ENCODE measurements at places on chromosomes 1 and 21. TPM values are rescaled to one million over a fixed set of nuclear protein-coding genes. Genes with fewer than 3 reads are reported as not detected.

CTSS gene
- 109 TPM for total RNA-seq

GRCh38 chr1:160466961-160467360 is 56.1 kb downstream of the SLAMF6 start:
- H3K27ac ChIP-seq = no peak overlapping the region
- DNase-seq = no peak
- no peaks in the 10 kb centered on the region for H3K4me1 ChIP-seq
- no peaks in the 10 kb centered on the region for H3K27me3 ChIP-seq
- H3K36me3 ChIP-seq = no peaks in the 10 kb centered on the region

GRCh38 chr1:84773195-84773594 is 82.9 kb upstream of the SSX2IP start:
- H3K27ac ChIP-seq = no peak overlapping the region
- no peaks in the 10 kb centered on the region for H3K36me3 ChIP-seq
- H3K27me3 ChIP-seq = no peaks in the 10 kb centered on the region
- no peak overlapping the region for H3K4me3 ChIP-seq

DNA sequence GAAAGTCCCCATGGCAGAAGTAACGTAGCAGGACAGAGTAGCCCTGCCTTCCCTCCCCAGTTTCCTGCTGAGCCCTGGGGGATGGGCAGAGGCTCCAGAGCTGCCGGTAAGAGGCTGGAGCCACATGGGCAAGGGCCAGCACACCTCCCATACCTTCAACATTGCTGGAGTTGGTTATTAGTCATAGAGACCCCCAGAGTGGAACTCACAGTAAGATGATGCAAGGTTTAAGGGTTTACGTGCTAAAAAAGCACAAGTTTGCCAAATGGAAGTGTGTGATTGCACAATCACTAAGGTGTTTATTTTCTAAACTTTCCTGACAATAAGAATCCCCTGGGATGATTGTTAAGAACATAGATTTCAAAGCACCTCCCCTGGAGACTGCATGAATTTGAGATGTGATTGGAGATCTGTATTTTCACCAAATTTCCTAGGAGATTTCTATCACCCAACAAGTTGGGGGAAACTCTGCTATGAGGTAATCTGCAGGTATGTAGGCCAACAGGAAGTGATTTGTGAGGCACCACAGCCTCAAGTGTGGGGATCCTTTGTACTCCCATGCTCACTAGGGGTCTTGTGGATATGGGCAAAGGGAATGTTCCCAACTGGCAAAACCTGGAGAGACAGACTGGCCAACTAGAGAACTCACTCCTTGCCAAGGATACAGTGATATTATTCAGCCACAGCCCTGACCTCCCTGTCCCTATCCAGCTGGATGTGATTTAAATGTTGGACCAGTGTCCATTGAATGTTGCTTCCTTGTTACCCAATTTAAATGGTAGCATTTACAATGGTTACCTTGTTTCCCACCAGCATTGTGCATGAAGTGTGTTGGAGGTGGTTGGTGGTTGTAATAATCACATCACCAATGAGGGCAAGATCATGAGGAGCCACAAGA is 37.1 kb upstream of the CSF1 start:
- H3K27me3 ChIP-seq = no peaks in the 10 kb centered on the region
- no peak overlapping the region for H3K4me3 ChIP-seq
- H3K4me1 ChIP-seq = peaks cover 20% of the 10 kb centered on the region
- no peak for DNase-seq
- H3K27ac ChIP-seq = no peak overlapping the region

- H3K4me1 ChIP-seq = no peaks in the 10 kb centered on the region
- no peak overlapping the region for H3K27ac ChIP-seq
- no peaks in the 10 kb centered on the region for H3K27me3 ChIP-seq
- no peaks in the 10 kb centered on the region for H3K36me3 ChIP-seq
- DNase-seq = no peak
- no peak overlapping the region for H3K4me3 ChIP-seq
Observed at GRCh38 chr1:97553971-97554370, 366.9 kb downstream of the DPYD start.

DNA sequence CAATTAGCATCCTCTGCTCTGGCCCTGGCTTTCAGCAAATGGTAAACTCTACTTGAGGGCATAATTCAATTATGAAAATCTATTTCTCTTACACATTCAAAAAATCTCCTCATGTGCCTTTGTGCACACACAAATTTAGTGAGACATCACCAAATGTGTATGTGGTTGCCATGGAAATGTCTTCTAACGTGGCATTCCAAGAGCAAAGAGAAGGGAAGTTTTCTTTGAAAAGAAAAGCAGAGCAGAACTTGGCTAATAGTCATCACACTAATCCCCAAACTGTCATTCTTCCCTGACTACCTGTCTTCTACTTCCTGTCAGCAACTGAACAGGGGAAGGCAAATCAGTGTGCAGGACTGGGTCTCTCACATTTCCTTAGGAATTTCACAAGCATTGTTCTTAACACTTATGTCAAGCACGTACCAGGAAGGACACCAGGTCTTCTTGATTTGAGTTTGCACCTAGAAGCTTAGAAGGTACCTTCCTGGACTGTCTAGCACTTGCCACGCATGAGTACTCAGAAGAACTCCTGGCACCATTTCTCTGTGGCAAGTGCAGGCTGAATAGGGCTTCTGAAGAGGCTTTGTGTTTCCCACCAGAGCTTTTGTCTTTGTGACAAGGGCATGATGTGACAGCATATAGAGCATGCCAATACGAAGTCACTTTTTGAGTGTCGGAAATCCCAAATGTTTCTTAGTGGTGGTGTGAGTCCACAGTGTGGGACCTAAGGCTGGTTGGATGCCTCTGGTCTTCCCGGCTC is 32.3 kb downstream of the MAN1C1 start:
- H3K27me3 ChIP-seq = no peaks in the 10 kb centered on the region
- H3K4me1 ChIP-seq = no peaks in the 10 kb centered on the region
- no peak for DNase-seq
- no peaks in the 10 kb centered on the region for H3K36me3 ChIP-seq
- H3K27ac ChIP-seq = no peak overlapping the region
- no peak overlapping the region for H3K4me3 ChIP-seq

- peak; percentile 89 for DNase-seq
- H3K27ac ChIP-seq = no peak overlapping the region
- H3K4me3 ChIP-seq = no peak overlapping the region
- no peaks in the 10 kb centered on the region for H3K27me3 ChIP-seq
Observed at GRCh38 chr1:53378932-53379661, 51.2 kb upstream of the LRP8 start.

CERS2 gene
- total RNA-seq = 268 TPM

GRCh38 chr1:941015-941587 is 17.4 kb downstream of the SAMD11 start:
- H3K4me3 ChIP-seq = no peak overlapping the region
- no peak for DNase-seq
- H3K27me3 ChIP-seq = no peaks in the 10 kb centered on the region
- H3K4me1 ChIP-seq = peaks cover 34% of the 10 kb centered on the region

- peak; percentile 97 for DNase-seq
- H3K4me3 ChIP-seq = peak within 1 kb of the TSS; percentile 94
- no peaks in the 10 kb centered on the region for H3K36me3 ChIP-seq
Observed at GRCh38 chr1:196608390-196609369, at the start of gene KCNT2. TSS of gene KCNT2 (minus strand) at chr1:196608440. CDS start at chr1:196608309, 131 bp downstream.

KRTAP19-3 gene
- not detected for total RNA-seq

ITGB2 gene
- 111 TPM for total RNA-seq

DNA sequence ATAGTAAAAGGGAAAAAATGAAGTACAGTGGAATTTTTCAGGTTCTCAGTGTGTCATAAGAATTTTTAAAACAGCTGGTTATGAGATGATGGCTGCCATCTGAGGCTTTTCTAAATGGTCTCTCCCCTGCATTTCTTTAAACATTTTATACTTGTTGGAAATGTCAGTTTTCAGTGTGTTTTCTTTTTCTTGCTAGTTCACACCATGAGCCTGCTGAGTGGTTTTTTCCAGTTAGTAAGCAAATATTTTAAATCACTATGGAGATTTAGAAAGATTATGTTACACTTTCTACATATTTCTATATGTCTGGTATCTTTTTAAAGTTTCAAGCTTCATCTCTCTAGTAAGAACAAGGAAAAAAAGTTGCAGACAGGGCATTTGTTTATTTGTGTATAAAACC is 9.6 kb downstream of the RBM15 start:
- H3K4me1 ChIP-seq = peaks cover 16% of the 10 kb centered on the region
- H3K27me3 ChIP-seq = no peaks in the 10 kb centered on the region

GRCh38 chr1:31811605-31812004 is 4.2 kb downstream of the SPOCD1 start:
- peak; percentile 45 for DNase-seq
- H3K4me3 ChIP-seq = no peak overlapping the region
- H3K27me3 ChIP-seq = no peaks in the 10 kb centered on the region

- no peak overlapping the region for H3K27ac ChIP-seq
- H3K4me3 ChIP-seq = no peak overlapping the region
- DNase-seq = no peak
- no peaks in the 10 kb centered on the region for H3K4me1 ChIP-seq
Observed at GRCh38 chr1:167110586-167110985, 16.7 kb downstream of the STYXL2 start.

- peaks cover 3% of the 10 kb centered on the region for H3K27me3 ChIP-seq
- DNase-seq = no peak
- no peak overlapping the region for H3K4me3 ChIP-seq
- no peaks in the 10 kb centered on the region for H3K4me1 ChIP-seq
Observed at GRCh38 chr1:18121072-18121820, 13.6 kb downstream of the IGSF21 start.

All from kidney (tissue), 22 donors.